ENCODE measurements at places on chromosomes 7 and 10.

GRCh38 chr7:128139406-128139805, 101.7 kb upstream of the LEP start:
- DNase-seq: no peak

DNA sequence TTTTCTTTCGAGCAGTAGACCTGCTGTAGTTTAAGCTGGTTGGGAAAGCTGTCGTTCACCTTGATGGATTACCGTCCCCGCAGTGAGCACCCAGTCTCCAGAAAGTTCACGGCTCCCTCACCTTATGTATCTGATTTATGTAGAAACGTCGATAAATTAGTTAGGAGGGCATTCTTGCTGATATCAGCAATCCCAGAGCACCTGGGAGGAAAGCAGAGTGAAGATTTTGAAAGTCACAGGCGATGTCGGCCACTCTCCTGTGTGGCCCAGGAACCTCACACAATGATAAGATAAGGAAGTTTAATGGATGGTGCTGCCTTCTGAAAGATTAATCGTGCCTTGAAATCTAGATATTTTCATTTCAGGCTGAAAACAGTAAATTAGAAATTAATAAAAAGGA, 336.8 kb downstream of the DPP6 start:
- no peak for DNase-seq

DNA sequence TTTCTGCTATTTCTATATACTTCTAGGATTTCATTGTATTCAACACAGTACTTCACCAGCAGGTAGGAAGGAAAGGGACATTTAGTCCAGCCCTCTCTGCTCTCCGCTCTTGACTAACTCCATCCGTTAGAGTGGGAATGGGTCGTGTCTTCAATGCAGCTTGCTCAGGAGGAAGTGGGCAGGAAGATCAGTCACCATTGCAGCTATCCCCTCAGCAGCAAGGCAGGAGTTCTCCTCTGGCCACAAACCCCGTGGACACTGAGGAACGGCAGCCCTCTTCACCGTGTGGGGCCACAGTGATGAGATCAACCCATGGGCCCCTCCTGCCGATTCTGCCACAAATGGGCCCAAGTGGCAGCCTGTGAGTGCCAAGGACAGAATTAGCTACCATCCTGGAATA, 30.2 kb upstream of the IKZF1 start:
- no peak for DNase-seq

- DNase-seq: no peak
Measured at GRCh38 chr7:89943525-89944050, 210.7 kb upstream of the STEAP1 start.

GRCh38 chr7:90877201-90877600, 281.1 kb downstream of the CDK14 start:
- no peak for DNase-seq

GRCh38 chr7:34042406-34042805, 137.1 kb downstream of the BMPER start:
- no peak for DNase-seq

DNA sequence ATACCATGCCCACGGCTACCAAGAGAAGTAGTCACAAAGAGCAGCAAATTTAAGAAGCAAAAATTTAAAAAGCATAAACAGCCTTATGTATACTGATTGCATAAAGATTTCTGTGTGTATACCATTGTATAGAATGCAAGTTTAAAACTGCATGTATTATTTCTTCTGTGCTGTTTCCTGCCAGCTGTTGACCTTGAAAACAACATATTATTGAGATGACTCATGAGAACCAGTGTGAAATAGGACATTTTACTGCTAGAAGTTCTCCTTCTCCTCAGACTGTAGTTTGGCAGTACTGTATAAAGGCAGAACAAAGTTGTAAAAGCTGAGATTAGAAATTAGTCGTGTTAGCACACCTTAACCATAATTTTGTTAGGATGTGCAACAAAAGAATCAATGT, 42.3 kb upstream of the SGCE start:
- DNase-seq: no peak

DNA sequence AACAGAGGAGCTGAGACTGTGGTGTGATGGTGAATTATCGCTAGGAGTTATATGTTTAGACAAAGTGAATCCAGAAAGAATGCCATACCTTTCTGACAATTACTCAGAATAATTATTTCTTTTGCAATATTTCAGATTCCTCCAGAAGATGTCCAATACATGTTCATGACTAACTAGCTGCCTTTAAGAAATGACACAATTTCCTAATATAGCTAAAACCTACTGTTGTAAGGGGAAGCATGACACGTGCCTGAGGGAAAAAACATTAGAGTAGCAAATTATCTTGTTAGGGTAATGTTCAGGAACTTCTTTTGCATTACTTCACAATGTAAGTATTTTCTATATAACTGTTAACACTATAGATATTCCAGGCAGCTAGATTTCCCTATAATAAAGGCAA, 150.3 kb downstream of the COL28A1 start:
- no peak for DNase-seq

- DNase-seq: no peak
Measured at GRCh38 chr10:128419466-128420019, 293.3 kb upstream of the MKI67 start.

DNA sequence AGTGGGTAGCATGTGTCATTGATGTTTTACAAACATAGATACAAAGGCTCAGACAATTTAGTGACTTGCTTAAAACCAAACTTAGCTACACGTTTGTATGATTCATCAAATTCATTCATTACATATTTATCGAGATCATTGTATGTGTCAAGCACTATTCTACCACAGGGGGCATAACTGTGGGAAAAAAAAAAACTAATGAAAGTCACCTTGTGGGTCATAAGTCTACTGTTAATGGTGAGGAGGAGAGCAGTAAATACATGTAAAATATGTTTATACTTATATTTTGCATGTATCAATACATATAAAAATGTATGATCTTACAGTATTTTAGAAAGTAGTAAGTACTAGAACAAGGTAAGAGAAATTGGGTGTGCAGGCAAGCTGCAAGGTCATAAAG, 933.8 kb downstream of the IPMK start:
- DNase-seq: no peak

- no peak for DNase-seq
Measured at GRCh38 chr10:61869774-61870525, 31.5 kb upstream of the ARID5B start.

DNA sequence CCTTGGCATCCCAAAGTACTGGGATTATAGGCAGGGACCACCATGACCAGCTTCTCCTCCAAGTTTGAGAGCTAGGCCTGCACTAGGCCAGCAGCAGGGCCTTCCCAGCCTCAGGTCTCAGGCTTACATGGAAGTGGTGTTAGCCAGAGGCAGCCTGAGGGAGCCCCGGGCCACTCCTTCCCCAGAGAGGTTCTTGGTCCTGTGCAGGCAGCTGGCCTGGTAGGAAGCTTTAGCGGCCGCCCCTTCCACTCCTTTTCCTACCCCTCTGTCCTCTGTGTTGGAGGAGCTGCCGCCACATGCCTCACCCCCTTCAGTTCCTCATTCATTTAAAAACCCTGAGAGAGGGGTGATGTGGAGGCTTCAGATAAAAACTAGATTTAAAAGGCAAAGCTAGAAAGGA, 40.3 kb downstream of the TSPAN15 start:
- no peak for DNase-seq

DNA sequence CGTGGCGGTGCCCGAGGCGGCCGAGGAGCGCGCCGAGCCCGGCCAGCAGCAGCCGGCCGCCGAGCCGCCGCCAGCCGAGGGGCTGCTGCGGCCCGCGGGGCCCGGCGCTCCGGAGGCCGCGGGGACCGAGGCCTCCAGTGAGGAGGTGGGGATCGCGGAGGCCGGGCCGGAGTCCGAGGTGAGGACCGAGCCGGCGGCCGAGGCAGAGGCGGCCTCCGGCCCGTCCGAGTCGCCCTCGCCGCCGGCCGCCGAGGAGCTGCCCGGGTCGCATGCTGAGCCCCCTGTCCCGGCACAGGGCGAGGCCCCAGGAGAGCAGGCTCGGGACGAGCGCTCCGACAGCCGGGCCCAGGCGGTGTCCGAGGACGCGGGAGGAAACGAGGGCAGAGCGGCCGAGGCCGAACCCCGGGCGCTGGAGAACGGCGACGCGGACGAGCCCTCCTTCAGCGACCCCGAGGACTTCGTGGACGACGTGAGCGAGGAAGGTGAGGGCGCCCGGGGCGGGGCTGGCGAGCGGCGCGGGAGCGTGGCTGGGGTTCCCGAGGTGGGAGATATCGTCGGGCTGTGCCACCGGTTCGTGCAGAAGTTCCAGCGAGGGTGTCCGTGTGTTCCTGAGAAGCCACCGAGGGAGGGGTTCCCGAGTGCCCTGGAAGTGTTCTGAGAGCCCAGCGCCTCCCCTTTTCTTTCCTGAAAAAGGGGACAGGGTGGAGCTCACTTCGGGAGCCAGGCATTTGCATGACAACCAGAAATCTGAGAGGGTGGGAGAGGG, 495 bp downstream of the EIF3B start:
- DNase-seq: no peak

DNA sequence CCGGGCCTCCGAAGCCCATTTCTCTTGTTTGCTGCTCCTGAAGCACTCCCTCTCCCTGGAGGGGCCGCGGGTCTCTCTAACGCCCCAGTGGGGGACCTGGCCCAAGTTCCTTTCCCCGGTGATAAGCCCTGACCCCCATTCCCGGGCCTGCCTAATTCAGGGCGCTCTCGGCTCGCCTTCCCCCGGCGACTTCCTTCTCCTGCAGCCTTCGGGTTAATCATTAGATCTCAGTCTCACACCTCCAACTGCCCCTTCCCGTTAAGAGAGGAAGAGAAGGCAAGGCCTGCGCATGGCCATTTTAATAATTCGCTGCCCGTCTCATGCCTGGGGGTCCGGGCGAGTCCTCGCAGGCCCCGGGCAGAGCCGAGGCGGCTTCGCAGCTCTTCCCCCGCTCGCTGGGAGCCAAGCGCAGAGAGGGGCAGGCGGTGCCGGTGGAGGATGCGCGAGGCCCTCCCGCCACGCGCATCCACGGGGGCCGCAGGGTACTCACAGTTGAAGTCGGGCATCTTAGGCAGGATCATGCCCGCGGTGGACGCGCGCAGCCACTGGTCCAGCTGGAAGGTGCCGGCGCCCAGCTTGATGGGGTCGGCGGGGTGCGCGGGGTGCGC, 1.2 kb downstream of the MNX1 start:
- DNase-seq: no peak

- no peak for DNase-seq
Measured at GRCh38 chr7:144513334-144513733, 109.8 kb upstream of the NOBOX start.

DNA sequence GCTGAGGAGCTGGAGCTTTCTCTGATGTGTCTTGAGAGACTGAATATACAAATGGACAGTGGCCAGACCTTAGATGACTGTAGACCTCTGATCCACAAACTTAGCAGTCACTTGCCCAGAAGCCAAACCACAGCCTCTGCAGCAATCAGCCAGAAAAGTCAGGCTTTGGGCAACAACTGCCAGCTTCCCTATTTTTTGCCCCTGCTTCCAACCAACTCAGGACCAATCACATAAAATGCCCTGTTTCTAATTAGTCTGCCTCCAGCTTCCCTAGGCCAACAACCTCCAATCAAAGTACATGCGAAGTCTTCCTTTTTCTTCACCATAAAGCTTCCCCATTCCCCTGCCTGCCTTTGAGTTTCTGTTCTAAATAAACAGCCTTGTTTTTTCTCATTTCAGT, 37.8 kb upstream of the CACUL1 start:
- DNase-seq: peak; percentile 85

GRCh38 chr10:35705671-35706070, 63.6 kb upstream of the FZD8 start:
- no peak for DNase-seq

DNA sequence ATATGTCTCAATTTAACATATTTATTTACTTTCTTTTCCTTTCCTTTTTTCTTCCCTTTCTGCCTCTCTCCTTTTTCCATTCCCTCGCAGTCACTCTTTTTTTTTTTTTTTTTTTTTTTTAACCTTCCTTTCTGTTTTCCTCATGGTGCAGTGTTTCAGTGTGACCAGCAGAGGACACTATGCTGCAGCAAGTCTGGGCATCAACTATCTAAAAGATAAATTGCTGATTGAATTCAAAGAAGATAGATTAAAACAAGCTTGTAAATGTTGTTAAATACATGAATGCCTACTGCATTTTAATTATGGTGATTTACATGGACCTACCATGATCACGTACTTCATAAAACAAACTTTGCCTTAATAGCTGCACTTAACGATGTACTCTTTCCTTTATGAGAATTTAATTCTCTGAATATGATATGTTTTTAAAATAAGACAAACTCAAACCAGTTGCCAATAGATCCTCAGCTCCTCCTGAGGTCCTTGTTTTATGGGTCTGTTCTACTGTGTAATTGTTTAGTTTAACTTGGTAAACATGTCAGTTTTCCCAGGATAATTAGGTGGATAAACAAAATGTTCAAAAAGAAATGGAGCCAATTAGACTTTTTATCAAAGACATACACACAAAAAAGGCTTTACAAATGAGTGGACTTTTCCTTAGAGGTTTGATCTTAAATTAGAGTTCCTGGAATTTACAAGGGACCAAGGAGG, 101.0 kb upstream of the AGR3 start:
- DNase-seq: no peak

DNA sequence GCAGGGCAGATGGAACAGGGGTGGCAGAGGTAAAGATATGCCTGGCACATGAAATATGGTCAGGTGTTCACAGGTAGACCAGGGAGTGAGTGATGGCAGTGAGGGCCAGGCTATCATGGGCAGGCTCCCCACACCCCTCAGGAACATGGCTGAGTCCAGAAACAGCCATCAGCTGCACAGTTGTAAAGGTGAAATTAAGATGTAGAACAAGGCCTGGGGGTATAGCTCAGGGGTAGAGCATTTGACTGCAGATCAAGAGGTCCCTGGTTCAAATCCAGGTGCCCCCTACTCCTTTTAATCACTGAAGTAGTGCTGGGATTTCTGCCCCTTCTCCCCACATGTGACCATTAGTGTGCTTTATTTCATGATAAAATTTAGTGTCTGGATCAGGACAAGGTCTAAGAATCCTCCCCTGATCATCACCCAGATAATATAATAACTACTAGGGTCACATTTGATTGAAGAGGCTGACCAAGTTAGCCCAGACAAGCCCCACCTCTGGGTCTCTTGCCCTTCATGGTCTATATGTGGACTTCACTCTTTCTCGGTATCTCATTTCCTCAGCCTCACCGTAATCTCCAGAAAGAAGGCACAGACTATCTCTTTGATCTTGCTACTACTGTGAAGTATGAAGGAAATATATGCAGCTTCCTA, 69.0 kb downstream of the ZNF783 start:
- DNase-seq: no peak

- DNase-seq: no peak
Measured at GRCh38 chr10:112229096-112229495, 45.5 kb upstream of the GPAM start.

GRCh38 chr7:76394957-76395356, 14.5 kb downstream of the SSC4D start:
- DNase-seq: no peak

DNA sequence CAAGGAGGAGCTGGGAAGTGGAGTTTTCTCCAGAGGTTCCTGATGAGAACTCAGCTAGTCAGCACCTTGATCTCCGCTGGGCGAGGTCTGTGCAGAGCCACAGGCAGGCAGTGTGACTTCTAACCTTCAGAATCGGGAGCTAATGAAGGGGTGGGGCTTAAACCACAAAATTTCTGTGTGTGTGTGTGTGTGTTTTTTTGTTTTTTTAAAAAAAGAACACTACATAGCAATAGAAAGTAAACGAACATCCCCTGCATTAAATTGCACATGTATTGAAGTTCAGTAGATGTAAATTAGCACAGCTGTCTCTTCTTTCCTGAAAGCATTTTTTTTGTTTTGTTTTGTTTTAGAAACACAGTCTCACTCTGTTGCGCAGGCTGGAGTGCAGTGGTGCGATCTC, 46.2 kb downstream of the RBM17 start:
- DNase-seq: no peak

- DNase-seq: no peak
Measured at GRCh38 chr10:131921184-131921583, 20.4 kb downstream of the PPP2R2D start.

Data from lower leg skin (tissue), 4 donors.